ENCODE measurements at places on chromosomes 3 and 15. TPM values are rescaled to one million over a fixed set of nuclear protein-coding genes. Genes with fewer than 3 reads are reported as not detected.
A peak's percentile ranks its signal among the peaks of the same experiment; 100 is the strongest.

DNA sequence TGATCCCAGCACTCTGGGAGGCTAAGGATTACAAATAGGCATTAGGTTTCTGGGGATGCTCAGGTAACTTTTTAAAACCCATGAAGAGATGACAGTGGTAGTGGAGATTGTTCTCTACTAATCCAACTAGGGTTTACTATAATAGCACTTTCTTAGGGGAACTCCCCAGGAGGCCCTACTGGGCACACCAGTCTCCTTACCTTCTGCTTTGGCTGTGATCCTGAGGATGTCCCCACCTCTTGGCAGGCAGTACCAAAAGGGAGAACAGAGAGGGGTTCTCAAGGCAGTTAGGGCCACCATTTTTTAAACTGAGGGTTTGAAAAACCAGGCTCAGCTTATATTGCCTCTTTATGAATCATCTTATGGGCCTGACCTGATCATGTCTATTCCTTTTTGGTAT is 15.0 kb upstream of the FBXL22 start:
- no peak for DNase-seq

DNA sequence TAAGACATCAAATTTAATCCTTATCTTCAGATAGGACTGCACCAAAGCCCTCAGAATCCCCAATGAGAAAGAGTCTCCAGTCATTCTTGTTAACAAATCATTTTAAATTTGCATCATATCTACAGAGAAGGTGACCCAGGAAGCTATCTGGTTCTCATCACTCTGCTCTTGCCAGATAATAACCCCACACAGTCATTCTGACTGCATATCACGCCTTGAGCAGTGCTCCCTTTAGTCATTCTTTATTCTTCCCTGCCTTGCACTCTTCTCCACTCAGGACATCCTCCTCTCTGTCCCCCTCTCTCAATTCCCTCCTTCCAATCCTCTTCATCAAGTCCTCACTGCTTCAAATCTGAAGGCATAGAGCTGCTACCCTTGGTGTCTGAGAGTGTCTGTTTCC is 83.7 kb upstream of the COL6A6 start:
- DNase-seq = no peak

DNA sequence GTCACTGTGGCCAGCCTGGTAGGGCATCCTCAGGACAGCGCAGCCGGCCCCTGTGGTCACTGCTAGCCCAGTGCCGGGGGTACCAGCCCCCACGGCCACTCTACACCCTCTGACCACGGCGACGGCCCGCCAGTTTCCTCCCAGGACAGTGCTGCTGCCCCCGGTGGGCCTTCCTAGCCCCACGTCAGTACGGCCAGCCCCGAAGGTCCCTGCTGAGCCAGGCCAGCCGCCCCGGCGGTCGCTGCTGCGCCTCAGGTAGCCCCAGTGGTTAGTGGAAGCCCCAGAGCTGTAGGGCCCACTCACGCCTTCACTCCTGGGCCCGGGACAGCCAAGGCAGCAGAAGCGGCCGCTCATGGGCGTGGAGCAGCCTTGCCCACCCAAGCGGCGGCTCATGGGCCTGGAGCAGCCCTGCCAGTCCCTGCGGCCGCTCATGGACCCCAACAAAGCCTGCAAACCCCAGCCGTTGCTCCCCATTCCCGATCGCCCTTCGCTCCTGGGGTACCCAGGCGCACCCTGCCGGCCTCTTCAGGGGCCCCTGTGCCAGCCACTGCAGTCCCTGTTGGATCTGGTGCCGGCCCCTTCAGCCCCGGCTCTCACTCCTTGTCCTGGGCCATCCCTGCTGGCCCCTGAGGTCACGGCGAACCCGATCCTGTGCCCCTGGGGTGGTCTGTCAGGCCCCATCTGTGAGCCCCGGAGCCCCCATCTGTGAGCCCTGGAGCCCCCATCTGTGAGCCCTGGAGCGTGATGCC is 9.5 kb upstream of the ROPN1B start:
- no peak for DNase-seq

GRCh38 chr15:29699791-29700190 is 122.5 kb downstream of the TJP1 start:
- DNase-seq = no peak

DNA sequence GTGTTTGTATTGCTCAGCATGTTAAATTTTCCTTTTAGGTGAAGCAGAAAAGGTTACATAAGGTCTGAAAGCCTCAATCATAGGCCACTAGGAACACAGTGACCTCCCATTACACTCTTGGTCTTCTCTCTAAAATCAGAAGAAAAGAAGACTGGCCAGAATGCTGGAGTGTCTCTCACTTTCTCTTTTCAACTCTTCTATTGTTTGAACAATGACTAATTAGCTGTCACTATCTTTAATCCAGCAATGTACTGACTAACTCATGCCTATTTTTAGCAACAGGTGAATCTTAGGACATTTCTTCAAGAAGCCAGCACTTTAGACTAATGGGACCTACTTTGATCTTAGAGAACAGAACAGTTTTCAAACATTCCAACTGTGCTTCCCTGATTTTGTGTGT is 142.8 kb downstream of the TGFBR2 start:
- no peak for DNase-seq

GRCh38 chr3:15319575-15319974 is 12.8 kb downstream of the SH3BP5 start:
- DNase-seq = peak; percentile 39

GRCh38 chr15:101436526-101436925 is 53.0 kb downstream of the PCSK6 start:
- no peak for DNase-seq

DNA sequence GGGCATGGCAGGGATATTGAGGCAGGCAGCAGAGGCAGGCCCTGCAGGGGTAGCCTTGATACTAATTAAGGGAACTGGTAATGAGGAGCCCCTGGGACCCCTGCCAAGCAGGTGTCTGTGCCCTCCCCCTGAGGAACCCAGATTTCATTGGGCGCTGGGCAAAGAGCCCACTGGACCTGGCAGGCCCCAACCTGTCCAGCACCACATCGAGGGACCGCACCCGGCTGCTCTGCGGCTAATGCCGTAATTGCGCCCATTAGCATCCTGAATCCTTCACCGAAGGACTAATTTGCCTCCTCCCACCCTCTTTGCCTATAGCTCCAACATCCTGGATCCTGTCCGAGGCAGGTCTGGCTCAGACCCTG is 13.7 kb upstream of the SEMA3B start:
- no peak for DNase-seq

DNA sequence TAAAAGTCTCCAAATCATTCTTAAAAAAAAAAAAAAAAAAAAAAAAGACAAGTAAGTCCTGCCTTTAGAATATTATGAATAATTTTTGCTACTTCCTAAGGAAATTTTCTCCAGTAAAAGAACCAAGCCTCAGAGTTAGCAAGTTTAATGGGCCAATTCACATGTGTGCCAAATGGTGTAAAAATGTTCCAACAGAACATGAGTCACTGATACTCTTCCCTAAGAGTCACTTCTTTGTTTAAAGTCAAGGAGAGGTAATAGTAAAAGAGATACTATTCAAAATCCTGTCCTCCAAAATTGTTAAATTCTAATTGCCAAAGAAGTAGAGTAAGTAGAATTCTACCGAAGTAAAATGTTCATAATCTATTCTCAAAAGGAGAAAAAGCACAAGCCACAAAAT is 17.7 kb upstream of the CPA3 start:
- DNase-seq = no peak

DNA sequence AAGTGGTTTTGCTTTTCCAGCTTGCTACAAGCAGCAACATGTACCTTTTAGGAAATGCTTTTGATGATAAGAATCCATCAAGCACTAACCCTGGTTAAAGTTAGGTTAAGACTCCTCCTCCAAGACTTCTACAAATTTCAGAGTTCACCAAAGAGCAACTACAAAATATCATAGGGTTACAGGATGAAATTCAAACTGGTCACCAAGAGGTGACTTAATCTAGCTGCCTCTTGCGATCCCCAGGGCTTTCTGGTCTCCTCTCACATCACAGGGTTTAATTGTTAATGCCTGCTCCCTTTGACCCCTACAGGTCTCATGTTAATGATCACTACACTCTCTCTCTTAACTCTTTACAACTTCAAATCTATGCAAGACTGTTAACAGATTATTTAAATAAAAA is 66.5 kb downstream of the DPH6 start:
- DNase-seq = no peak

GRCh38 chr3:122795674-122796195 is 866 bp downstream of the SLC49A4 start:
- no peak for DNase-seq

DNA sequence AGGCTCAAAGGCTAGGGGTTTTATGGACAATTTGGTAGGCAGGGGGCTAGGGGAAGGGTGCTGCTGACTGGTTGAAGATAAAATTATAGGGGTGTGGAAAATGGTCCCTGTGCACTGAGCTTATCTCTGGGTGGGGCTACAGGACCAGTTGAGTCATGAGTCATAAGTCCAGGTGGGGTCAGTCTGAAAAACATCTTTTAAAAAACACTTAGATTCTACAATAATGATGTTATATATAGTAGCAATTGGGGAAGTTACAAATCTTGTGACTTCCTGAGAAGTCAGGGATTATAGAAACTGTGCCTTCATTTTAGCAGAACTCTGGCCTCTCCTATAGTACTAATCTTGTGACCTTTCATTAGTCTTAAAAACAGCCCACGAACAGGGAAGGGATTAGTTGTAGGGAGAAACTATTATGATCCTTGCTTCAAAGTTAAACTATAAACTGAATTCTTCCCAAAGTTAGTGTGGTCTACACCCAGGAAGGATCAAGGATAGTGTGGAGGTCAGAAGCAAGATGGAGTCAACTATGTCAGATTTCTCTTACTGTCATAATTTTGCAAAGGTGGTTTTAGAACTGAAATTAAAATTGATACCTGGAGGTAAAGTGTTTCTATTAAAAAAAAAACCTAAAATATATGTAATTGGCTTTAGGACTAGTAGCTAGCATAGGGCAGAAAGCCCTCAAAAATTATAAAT is 130.1 kb downstream of the P2RY1 start:
- no peak for DNase-seq

GRCh38 chr15:61146931-61147230 is 82.2 kb downstream of the RORA start:
- no peak for DNase-seq

Gene PCLAF
- polyA plus RNA-seq = 1.4 TPM

Gene SPSB4
- 2.3 TPM for polyA plus RNA-seq

Gene TP63
- polyA plus RNA-seq = 0.22 TPM

Gene HEXA
- polyA plus RNA-seq = 48.8 TPM

Gene GOLGA6L7
- not detected for polyA plus RNA-seq

All from heart right ventricle (tissue), 16 donors.